ENCODE measurements at places on chromosomes 3 and 15.

- no peak for DNase-seq
Observed at GRCh38 chr3:171221104-171221503, 194.6 kb upstream of the SLC2A2 start.

DNA sequence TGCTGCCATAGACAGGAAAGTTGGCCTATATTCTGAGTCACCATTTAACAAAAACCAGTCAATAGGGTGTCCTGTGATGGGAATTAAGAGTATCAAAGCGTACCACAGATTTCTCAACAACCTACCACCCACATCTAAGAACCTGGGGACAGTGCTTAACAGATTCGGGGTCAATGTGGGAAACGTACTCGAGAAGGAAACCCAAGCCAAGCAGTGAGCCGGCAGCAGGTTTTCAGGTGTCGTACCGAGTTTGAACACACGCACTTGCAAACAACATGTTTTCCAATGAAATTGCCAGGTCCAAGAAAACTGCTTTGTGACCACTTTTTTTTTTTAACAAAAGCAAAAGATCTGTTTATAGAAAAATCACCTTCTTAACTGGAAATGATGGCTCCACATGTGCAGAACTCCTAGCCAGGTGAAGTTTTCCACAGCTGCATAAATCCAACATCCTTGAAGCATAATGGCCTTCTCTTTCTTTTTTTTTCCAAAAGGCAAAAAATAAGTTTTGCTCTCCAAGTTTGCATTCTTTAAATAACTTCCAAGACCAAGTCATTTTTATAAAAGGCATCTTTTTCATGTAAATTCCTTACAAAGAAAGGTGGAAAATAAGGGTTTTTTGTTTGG is 45.7 kb downstream of the ADAMTS17 start:
- DNase-seq, result no peak

DNA sequence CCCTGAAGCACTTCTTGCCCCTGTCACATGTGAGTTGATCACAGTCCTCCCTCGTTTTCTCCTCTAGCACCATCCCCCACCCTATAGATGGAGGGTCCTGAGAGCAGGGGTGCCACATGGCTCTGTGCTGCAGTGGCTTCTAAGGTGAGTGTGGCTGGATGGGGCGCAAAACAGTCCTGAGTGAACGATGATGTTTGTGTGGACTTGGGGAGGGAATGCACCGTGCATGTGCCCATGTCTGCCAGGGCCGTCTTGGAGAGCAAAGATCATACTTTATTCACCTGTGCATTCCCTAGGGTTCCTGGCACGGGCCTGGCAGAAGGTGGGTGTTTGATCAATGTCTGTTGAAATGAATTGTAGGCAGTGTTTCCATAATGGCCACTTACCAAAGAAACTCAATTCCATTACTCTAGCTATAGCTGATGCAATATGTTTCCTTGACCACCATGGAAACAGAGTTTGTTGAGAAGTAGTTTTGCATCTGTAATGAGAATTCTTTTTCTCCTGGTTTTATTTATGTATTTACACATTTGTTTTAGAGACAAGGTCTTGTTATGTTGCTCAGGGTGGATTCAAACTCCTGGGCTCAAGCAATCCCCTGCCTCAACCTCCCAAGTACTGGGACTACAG is 58.0 kb downstream of the ABTB1 start:
- DNase-seq, result no peak

- no peak for DNase-seq
Observed at GRCh38 chr3:40690749-40691451, 166.1 kb downstream of the ZNF621 start.

DNA sequence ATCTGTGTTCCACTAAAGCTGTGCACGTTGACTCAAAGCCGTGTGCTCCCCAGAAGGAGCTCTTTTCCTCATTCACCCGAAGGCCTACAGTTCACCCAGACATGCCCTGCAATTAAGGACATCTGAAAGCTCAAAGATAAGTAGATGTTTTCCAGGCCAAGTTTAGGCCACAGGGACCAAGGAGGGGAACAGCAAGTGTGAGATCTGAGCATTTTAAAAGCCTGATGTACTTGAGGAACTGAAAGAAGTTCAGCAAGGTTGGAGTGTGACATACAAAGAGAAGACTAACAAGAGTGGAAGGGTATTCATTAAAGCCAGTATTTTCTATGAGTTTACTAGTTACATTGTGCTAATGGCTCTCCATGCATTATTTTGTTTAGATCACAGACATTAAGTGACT is 68.0 kb downstream of the CASR start:
- no peak for DNase-seq

All from islet precursor cell (in vitro differentiated cells).